ENCODE measurements at places on chromosomes 16 and 17. TPM values are rescaled to one million over a fixed set of nuclear protein-coding genes. Genes with fewer than 3 reads are reported as not detected.

SMTNL2 gene
- not detected for total RNA-seq

DNAH2 gene
- not detected for total RNA-seq

CDH1 gene
- 3.0 TPM for total RNA-seq

RHBDL3 gene
- total RNA-seq = not detected

ASGR1 gene
- 0.67 TPM for total RNA-seq

SULT1A1 gene
- 5.9 TPM for total RNA-seq

GRCh38 chr16:87324411-87325275 lies 7.5 kb upstream of the C16orf95 start:
- peak; percentile 62 for ATAC-seq

DNA sequence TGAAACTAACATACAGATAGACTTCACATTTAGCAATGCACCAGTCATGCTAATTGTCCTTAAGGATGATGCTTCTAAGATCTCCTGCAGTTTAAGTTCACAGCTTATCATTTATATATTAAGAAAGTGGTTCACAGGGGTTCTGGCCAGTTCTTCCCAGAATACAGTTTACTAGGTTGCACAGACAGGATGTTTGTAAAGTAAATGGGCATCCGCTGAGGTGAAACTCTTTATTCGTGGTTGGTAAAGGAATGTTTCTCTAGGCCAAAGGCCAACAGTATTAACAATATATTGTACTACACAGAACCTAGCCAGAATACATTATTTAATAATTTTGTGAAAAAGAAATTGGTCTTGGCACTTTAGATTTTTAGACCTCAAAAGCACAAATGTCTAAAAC lies 1427.3 kb downstream of the CDH8 start:
- ATAC-seq = no peak

DNA sequence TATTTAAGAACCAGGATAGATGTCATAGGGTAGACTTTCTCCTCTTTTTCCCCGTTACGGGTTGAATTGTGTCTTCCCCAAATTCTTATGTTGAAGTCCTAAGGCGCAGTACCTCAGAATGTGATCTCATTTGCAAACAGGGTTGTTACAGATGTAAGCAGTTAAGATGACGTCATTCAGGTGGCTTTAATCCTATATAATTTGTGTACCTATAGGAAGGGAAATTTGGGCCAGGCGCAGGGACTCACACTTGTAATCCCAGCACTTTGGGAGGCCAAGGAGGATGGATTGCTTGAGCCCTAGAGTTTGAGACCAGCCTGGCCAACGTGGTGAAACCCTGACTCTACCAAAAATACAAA lies 99.5 kb upstream of the DHX40 start:
- no peak for ATAC-seq
